Activated CD4-positive, alpha-beta memory T cell treated with anti-CD3 and anti-CD28 coated beads for 36 hours (primary cell): ENCODE measurements at places on chromosomes 3 and 15. TPM values are rescaled to one million over a fixed set of nuclear protein-coding genes. Genes with fewer than 3 reads are reported as not detected.

DNA sequence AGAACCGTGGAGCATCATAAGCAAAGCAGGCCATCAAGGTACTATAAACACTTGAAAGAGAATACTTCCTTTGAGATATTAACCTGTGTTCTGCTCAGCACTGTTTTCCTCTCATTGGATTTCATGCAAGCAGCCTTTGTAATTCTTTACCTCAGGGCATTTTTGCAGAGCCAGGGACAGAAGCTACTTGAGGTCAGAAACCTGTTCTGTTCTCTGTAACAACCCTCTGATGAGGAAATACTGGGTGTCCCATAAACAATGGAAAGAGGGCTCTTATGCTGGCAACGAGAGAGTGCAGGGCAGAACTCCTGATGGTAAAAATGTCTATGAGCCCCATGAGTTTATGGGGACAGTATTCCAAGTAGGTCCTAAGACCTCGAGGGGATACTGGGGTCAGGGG is 66.0 kb downstream of the DCLK3 start:
- H3K27me3 ChIP-seq: peaks cover 1% of the 10 kb centered on the region
- no peak for DNase-seq
- H3K27ac ChIP-seq: no peak overlapping the region
- H3K4me3 ChIP-seq: no peak overlapping the region

DNA sequence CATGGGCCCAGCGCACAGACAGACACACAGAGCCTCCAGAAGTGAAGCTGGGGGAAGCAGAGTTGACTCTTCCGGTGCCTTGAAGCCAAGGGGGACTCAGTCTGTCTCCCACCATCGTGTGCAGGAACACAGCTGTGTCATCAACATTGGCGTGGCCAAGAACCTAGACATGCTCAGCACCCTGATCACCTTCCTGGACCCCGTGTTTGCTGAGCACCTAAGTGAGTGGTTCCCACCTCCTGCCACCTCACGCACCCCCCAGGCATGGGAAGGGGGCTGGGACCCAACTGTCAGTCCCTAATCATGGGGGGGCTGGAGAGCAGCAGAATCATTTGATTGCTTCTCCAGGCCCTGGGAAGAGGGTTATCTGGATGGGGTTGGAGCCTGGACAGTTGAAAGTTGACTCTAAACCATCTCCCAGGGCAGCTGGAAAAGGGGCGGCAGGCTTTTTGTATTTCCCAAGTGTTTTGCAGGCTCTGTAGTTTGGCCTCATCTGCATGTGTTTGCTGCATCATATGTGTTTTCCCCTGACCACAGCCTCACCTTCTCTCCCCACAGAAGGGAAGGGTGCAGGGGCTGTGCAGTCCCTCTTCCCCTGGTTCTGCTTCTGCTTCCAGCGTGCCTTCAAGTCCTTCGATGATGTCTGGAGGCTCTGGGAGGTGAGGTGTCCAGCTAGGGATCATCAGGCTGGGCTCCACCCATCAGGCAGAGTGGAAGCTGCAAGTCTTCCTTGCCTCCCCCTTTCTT is 12.8 kb downstream of the TBC1D21 start:
- H3K36me3 ChIP-seq: no peaks in the 10 kb centered on the region
- H3K27ac ChIP-seq: no peak overlapping the region
- peaks cover 7% of the 10 kb centered on the region for H3K27me3 ChIP-seq
- no peak for DNase-seq
- no peaks in the 10 kb centered on the region for H3K4me1 ChIP-seq
- no peak overlapping the region for H3K4me3 ChIP-seq

GOLGA8B gene
- total RNA-seq: 85.2 TPM

- no peaks in the 10 kb centered on the region for H3K36me3 ChIP-seq
- H3K4me3 ChIP-seq: no peak overlapping the region
- DNase-seq: no peak
- H3K27ac ChIP-seq: no peak overlapping the region
- no peaks in the 10 kb centered on the region for H3K27me3 ChIP-seq
- no peaks in the 10 kb centered on the region for H3K4me1 ChIP-seq
Observed at GRCh38 chr3:140501061-140501769, 176.6 kb upstream of the TRIM42 start.

- no peaks in the 10 kb centered on the region for H3K36me3 ChIP-seq
- H3K27ac ChIP-seq: no peak overlapping the region
- no peak for DNase-seq
- no peaks in the 10 kb centered on the region for H3K4me1 ChIP-seq
- no peak overlapping the region for H3K4me3 ChIP-seq
Observed at GRCh38 chr15:38189671-38190295, 62.9 kb upstream of the SPRED1 start.

SLC6A1 gene
- not detected for total RNA-seq

- no peak overlapping the region for H3K4me3 ChIP-seq
- H3K27me3 ChIP-seq: no peaks in the 10 kb centered on the region
- no peak for DNase-seq
- H3K27ac ChIP-seq: no peak overlapping the region
- H3K4me1 ChIP-seq: no peaks in the 10 kb centered on the region
Observed at GRCh38 chr3:177714945-177715344, 517.7 kb upstream of the TBL1XR1 start.

- H3K4me3 ChIP-seq: no peak overlapping the region
- DNase-seq: no peak
- no peak overlapping the region for H3K27ac ChIP-seq
Observed at GRCh38 chr3:158532099-158532734, 38.8 kb upstream of the MLF1 start.

DNA sequence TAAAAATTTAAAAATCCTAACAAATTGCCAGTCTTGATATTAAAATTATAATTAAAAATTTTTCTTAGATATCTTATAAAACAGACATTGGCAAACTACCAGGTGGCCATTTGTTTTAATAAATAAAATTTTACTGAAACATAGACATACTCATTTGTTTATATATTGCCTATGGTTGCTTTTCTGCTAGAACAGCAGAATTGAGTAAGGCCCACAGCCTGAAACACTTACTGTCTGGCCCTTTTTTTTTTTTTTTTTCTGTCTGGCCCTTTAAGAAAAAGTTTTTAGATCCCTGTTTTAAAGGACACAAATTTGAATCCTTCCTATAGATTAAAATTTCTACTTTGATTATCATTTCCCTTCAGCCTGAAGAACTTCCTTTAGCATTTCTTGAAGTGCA is 60.5 kb upstream of the CTDSPL2 start:
- H3K27ac ChIP-seq: no peak overlapping the region
- H3K4me3 ChIP-seq: no peak overlapping the region
- no peaks in the 10 kb centered on the region for H3K4me1 ChIP-seq
- DNase-seq: no peak

DNA sequence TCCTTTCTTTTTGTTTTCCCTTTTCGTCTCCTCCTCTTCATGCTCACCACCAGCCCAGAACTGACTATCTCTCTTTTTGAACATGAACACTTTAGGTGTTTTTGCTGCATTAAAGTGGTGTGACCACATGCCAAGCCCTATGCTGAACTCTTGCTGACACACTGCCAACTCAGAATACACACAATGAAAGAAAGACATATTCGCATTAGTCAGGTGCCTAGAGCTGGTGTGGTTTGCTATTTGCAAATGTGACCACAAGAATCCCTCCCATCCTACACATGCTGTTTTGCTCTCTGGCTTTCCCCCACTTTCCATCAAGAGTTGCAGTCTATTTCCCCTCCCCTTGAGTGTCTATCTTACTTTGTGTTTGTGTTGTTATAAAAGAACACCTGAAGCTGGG is 967.8 kb upstream of the CFAP20DC start:
- no peaks in the 10 kb centered on the region for H3K27me3 ChIP-seq
- H3K4me3 ChIP-seq: peak overlapping the region; percentile 37
- H3K27ac ChIP-seq: peak overlapping the region; percentile 88
- peak; percentile 71 for DNase-seq
- peaks cover 62% of the 10 kb centered on the region for H3K4me1 ChIP-seq
- H3K36me3 ChIP-seq: peaks cover 22% of the 10 kb centered on the region

GRCh38 chr15:26561896-26562295 is 211.0 kb downstream of the GABRB3 start:
- DNase-seq: no peak
- H3K27me3 ChIP-seq: no peaks in the 10 kb centered on the region

TJP1 gene
- total RNA-seq: not detected

DNA sequence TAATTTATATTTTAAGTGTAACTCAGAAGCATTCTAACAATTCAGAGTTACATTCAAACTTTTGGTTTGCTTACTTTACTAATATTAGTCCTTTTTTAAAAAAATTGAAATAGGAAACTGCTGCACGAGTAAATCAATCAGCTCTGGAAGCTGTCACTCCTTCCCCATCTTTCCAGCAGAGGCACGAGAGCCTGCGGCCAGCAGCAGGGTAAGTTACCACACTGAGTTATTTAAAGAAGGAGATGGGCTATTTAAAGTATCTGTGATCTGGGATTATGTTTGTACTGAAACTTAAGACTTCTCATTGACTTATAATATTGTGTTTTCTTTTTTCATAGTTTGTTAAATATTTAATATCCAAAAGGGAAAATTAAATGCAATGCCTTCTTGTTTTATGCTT is 29.3 kb downstream of the APPL1 start:
- peaks cover 32% of the 10 kb centered on the region for H3K36me3 ChIP-seq
- H3K4me3 ChIP-seq: no peak overlapping the region
- DNase-seq: no peak

GRCh38 chr3:128551451-128551850 is 58.5 kb upstream of the GATA2 start:
- peaks cover 3% of the 10 kb centered on the region for H3K4me1 ChIP-seq
- H3K27me3 ChIP-seq: peaks cover 40% of the 10 kb centered on the region
- no peaks in the 10 kb centered on the region for H3K36me3 ChIP-seq
- H3K27ac ChIP-seq: no peak overlapping the region
- no peak for DNase-seq

DNA sequence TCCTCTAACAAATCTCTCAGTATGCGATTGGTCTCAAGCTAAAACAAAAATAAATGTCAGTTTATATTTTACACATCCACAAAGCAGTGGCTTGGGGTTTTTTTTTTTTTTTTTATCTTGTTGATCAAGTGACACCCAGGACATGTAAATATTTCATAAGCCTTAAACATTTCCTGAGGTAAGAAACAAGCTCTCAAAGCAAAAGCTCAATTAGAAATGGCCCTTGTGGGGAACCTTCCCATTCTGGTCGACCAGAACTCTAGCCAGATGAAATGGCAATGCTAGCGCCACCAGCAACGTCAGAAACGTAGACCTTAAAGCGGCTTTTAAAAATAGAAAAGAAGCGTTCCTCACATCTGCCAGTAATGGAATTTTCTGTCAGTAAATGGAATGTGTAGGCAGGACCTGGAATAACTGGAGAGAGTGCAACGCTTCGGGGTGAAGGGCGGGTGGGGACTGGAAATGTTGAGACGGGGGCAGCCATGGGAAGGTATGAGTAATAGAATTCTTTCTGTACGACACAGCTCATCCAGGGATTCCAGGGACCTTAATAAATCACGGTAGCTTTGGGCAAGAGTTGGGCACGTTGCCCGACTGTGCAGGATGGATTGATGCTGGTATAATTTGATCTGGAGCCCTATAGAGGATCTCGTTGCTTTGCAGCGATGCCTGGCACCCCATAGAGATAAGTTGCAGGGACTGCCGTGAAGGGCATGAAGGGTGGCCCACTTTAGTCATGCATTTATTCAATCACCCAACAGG is 44.4 kb downstream of the BTD start:
- H3K4me1 ChIP-seq: peaks cover 37% of the 10 kb centered on the region
- no peak overlapping the region for H3K4me3 ChIP-seq
- peaks cover 4% of the 10 kb centered on the region for H3K36me3 ChIP-seq

GP5 gene
- total RNA-seq: 0.31 TPM

DNA sequence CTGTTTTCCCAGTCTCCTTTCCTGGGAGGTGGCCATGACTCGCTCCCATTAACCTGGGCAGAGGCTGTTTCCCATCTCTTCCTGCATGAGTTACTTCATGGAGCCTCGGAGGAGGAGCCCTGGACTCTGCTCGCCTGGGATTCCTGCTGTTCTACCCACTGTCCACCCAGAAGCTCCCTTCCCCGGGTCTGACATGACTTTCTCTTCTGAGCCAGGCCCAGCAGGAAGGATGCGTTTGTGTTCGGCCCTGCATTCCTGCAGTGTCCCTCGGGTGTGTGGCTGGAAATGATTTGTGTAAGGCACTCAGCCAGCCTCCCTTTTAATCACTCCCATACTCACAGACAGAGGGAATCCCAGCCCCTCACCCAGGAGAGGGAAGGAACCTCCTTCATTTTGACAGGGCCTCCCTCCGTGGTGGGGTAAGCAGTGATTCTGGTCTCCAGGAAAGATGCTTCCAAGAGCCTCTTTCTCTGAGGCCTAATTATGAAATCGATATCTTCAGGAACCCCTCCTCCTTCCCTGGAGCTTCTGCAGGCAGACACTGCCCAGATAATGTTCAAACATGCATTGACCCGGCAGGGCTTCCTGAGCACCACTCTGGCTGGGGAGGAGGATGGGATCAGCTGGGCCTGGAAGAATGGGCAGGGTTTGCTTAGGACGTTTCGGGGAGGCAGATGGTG is 41.6 kb upstream of the DLG1 start:
- no peak overlapping the region for H3K27ac ChIP-seq
- DNase-seq: no peak
- H3K27me3 ChIP-seq: peaks cover 3% of the 10 kb centered on the region

DNAJA4 gene
- 36.3 TPM for total RNA-seq

DNA sequence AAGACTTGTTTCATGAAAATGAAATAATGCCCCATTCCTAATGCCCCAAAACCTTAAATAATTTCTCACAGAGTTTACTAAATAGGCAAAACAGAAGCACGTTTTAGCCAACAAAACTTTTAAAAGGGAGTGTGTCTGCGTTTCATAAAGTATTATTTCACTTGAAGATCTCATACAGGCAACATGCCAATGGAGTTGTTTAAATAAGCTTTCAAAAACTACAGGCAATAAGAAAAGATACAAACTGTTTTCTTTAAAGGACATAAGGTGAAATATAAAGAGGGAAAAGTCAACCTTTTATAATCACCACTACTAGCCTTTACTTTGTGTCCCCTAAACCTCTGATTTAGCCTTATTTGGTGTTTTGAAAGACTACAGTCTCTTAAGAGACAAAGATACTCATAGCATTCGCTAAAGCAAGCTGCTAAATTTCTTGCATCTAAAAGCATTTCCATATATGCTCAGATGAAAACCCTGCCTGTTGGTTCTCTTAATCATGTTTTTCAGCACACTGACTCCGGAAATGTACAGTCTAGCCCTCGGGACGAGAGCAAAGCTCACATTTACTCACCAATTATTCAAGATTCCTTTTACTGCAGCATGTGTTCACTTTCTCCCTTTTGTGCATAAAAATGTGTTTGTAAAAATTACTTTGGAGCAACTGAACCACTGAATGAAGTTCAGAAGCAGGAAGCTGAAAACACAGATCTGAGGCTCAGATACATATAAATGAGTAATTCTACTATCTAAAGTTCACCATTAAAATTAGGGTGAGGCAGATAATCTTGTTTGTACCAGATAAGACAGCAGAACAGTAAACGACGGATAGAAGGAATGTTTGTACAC is 119.0 kb downstream of the GOLIM4 start:
- H3K4me3 ChIP-seq: no peak overlapping the region
- no peak overlapping the region for H3K27ac ChIP-seq
- no peaks in the 10 kb centered on the region for H3K36me3 ChIP-seq
- H3K27me3 ChIP-seq: no peaks in the 10 kb centered on the region
- H3K4me1 ChIP-seq: no peaks in the 10 kb centered on the region

GRCh38 chr3:157447026-157447694 is 10.5 kb downstream of the PTX3 start:
- H3K4me1 ChIP-seq: no peaks in the 10 kb centered on the region
- H3K4me3 ChIP-seq: no peak overlapping the region
- no peaks in the 10 kb centered on the region for H3K36me3 ChIP-seq
- no peak overlapping the region for H3K27ac ChIP-seq
- H3K27me3 ChIP-seq: no peaks in the 10 kb centered on the region
- DNase-seq: no peak

ITPKA gene
- total RNA-seq: 4.7 TPM

RTP3 gene
- not detected for total RNA-seq

- DNase-seq: no peak
- H3K27me3 ChIP-seq: no peaks in the 10 kb centered on the region
- H3K36me3 ChIP-seq: peaks cover under 1% of the 10 kb centered on the region
- no peak overlapping the region for H3K27ac ChIP-seq
- H3K4me1 ChIP-seq: peaks cover 11% of the 10 kb centered on the region
Observed at GRCh38 chr3:31498791-31499190, 33.9 kb upstream of the STT3B start.
